Dermis microvascular lymphatic vessel endothelial cell (primary cell): ENCODE measurements at places on chromosomes 12 and 14. TPM values are rescaled to one million over a fixed set of nuclear protein-coding genes. Genes with fewer than 3 reads are reported as not detected.

The CAPZA3 gene
- total RNA-seq: not detected in 2 replicates

The KIF5A gene
- under 0.01 TPM in 2 replicates for total RNA-seq

The KCNK13 gene
- not detected in 2 replicates for total RNA-seq

The DEPDC4 gene
- total RNA-seq: 0.13 and 0.26 TPM in 2 replicates

The RPL10L gene
- total RNA-seq: not detected in 2 replicates

The SLC39A5 gene
- not detected in 2 replicates for total RNA-seq

The POU6F1 gene
- 1.3 and 3.0 TPM in 2 replicates for total RNA-seq

The ADCY6 gene
- 27.2 and 35.7 TPM in 2 replicates for total RNA-seq
